ENCODE measurements at places on chromosomes 12 and 14.

GRCh38 chr12:105278043-105278697 lies 42.2 kb upstream of the APPL2 start:
- no peak for DNase-seq

DNA sequence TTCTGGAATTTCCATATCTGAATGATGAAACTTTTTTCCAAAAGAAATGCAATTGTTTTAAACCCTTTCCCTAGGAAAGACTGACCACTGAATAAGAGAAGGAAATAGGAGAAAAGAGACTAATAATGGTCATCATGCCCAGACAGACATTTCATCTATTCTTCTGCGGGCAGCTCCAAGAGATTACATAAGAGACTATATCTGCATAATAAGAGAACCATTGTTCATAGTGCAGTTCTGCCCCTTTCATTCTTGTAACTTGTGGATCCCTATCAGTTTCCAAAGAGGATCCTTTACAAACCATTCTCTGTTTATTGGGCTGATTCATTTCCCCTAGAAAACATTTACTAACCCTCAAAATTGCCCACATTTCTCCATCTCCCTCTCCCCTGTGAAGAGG lies 197.8 kb downstream of the FSCB start:
- no peak for DNase-seq

GRCh38 chr12:115946092-115946491 lies 331.4 kb downstream of the MED13L start:
- DNase-seq = no peak

DNA sequence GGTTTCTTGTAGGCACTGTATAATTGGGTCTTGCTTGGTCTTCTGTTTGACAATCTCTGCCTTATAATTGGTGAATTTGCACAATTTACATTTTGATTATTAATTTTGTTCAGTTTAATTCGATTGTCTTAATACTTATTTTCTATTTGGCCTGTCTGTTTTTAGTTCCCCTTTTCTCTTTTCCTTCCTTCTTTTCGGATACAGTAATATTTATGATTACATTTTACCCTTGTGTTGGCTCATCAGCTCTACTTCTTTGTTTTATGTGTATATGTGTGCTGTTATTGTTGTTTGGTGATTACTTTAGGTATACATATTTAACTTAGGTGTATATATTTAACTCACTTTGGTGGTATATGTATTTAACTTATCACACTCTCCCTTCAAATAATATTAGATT lies 12.8 kb upstream of the BEGAIN start:
- no peak for DNase-seq

- no peak for DNase-seq
Observed at GRCh38 chr14:23601845-23602180, 23.2 kb upstream of the JPH4 start.

All from stimulated activated CD8-positive, alpha-beta memory T cell treated with anti-CD3 and anti-CD28 coated beads, Interleukin-15, amount 100 ng/mL, for 1 hour (primary cell).